GM12865 (cell line): ENCODE measurements at places on chromosomes 1 and 21.

GRCh38 chr1:91397605-91398004 lies 7.0 kb downstream of the HFM1 start:
- DNase-seq, result no peak

DNA sequence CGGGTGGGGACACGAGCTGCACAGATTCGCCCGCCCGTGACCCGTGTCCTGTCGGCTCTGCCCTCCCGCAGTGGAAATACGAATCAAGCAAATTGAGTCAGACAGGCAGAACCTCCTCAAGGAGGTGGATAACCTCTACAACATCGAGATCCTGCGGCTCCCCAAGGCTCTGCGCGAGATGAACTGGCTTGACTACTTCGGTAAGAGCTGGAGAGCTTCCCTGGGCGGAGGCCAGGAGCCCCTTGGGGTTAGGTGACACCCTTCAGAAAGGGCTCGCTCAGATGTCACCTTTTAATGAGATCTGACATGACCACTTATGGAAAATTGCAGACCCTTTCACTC lies 489 bp downstream of the CDCA8 start:
- no peak for DNase-seq

DNA sequence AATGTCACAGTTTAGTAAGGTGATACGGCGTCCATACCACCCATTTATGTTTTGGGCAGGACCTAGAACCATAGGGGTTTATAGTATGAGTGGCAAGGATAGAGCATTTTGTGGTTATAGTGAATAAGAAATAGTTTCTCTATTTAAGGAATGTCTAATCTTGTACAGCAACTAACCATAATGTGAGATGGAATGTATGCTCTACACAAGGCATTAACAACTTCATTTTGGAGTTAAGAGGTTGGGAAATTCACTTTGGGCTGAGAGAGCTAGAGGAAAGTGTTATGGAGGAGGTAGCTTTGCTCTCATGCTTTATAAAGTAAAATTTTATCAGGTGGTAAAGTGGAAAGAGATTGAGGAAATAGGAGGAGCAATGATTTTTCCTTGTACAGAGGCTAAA lies 3.0 kb upstream of the MCL1 start:
- DNase-seq, result no peak

DNA sequence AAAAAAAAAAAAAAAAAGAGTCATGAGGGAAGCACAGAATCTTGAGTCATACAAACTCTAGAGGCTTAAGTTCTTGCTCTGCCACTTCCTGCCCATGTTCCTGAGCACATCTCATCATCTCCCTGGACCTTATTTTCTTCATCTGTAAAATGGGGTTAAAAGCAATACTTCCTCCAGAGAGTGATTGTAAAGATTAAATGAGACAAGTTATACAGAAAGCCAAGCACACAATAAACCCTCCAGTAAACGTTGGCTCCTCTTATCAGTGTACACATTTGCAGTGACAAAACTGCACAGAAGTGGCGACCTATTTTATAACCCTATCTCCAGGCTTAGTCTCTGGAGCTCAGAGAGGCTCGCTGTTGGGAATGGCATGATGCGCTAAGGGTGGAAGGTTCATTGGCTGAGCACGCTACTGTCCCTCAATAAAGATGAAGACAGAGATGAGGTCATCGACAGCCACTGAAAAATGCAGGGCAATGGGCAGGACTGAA lies 82.1 kb downstream of the RRAGC start:
- no peak for DNase-seq

DNA sequence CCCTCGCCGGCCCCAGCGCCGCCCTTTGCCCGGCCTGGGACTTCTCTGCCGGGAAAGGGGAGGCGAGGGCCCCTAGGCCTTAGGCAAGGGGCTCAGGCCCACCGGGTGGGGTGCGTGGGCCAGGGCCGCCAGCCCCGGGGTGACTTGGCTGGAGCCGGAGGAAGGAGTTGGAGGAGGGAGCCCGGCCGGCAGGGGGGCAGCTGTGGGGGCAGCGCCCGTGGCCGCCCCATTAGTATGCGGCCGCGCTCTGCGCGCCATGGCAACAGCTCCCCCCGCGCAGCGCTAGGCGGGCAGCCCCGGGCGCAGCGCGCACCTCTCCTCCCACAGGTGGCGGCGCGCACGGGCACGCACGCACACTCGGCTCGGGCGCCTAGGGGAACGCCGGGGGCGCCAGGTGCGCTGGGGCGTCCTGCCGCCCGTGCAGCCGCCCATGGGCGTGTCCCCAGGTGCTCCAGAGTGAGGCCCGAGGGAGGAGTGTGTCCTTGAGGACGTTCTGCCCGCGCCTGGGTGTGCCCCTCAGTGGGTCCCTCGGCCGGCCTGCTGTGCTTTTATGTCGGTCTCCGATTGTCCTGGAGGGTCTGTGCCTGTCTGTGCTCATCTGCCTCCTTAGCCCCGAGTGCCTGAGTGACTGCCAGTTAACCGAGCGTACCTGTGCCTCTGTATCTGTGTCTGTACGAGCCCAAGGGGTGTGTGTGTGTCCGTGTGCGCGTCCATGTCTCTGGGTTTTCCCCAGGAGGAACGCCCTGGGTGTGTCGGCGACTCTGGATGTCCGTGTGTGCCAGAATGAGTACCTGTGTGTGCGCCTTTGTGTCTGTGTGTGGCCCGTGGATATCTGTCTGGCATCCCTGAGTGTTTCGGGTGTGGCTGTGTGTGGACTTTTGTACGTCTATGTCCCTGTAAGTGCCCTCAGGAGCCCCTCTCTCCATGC lies 38.2 kb upstream of the WASF2 start:
- peak; percentile 36 for DNase-seq

GRCh38 chr1:173294843-173295242 lies 87.7 kb upstream of the TNFSF4 start:
- no peak for DNase-seq

- DNase-seq, result peak; percentile 90
Observed at GRCh38 chr21:25396135-25396711, 211.1 kb downstream of the MRPL39 start.

DNA sequence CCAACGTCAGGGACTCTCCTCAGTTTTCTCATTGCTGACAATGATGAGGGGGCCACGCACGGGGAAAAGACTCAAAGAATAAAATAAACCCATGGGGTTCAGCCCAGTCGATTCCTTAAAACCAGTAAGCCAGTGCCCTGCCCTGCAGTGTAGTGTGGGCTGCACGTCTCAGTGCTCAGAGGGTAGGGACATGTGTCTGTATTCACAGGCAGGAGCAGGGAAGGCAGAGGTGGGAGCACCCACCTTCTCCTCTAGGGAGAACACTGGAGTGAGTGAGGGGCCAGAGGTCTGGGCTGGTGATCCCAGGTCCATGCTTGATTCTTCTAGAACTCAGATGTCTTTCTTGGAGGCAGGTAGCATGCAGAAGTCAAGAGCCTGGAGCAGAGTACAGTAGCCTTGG lies 303.6 kb downstream of the MATN1 start:
- DNase-seq, result no peak

GRCh38 chr1:154445040-154445472 lies 39.9 kb downstream of the IL6R start:
- DNase-seq, result peak; percentile 94

DNA sequence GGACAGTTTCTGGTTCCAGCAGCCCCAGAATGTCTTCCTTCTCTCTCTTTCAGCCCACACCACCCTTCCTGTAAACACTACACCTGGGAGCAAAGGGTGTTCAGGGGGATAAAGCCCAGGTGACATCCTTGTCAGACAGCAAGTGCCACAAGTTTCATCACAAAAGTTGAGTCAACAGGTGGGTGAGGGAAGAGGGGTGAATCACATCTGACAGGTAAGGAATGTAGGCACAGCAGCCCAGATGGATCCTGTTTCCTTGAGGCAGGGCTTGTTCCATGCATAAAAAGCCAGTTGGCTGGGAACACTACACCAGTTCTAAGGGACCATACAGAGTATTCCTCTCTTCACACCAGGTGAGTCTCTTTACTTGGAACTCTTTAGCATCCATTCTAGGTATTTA lies at the start of gene SPRR1B:
SPRR1B (plus strand) TSS at position 309 of the 400 bp plus-strand sequence. CDS start 1,143 bp downstream, outside the sequence.
- DNase-seq, result no peak

GRCh38 chr1:235954306-235955283 lies 87.9 kb upstream of the LYST start:
- DNase-seq, result peak; percentile 94

DNA sequence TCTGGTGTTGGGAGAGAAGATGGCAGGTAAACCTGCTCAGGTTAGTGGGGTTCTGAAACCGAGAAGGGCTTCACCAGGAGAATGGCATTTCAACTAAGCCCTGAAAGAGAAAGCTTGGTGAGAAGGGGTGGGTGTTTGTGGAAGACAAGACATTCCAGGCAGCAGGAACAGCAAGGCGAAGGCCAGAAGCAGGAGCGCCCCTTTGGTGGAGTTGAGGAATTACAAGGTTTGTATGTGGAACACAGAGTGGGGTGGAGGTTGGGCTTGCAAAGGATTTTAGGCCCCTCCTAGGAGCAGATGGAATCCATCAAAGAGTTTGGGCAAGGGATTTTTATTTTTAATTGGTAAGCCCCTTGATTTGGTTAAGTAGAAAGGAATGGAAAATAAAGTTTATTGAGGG lies 24.8 kb upstream of the ELOA start:
- DNase-seq, result peak; percentile 71

- DNase-seq, result no peak
Observed at GRCh38 chr1:27552911-27553420, 51.0 kb downstream of the AHDC1 start.

- DNase-seq, result no peak
Observed at GRCh38 chr21:37704751-37705150, 211.5 kb downstream of the KCNJ6 start.

GRCh38 chr1:209539576-209539975 lies 43.9 kb upstream of the CAMK1G start:
- DNase-seq, result no peak

DNA sequence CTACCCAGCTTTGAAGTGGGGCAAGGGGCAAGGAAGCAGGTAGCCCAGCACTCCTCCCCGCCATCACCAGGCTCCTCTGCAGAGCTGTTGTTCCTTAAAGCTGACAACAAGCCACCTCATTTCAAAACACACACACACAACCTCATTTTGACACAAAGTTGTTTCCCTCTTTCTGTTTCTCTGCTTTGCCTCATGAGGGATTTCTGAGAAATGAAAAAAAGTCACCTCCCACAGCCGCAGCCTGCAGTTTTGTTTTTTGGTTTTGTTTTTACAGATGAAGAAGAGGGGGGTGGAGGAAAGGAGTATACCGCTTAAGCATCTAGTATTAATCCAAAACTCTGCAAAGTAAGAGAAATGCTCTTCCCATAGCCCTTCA lies 12.1 kb downstream of the MCL1 start:
- DNase-seq, result peak; percentile 96

- no peak for DNase-seq
Observed at GRCh38 chr1:185281245-185281644, 35.8 kb downstream of the IVNS1ABP start.

DNA sequence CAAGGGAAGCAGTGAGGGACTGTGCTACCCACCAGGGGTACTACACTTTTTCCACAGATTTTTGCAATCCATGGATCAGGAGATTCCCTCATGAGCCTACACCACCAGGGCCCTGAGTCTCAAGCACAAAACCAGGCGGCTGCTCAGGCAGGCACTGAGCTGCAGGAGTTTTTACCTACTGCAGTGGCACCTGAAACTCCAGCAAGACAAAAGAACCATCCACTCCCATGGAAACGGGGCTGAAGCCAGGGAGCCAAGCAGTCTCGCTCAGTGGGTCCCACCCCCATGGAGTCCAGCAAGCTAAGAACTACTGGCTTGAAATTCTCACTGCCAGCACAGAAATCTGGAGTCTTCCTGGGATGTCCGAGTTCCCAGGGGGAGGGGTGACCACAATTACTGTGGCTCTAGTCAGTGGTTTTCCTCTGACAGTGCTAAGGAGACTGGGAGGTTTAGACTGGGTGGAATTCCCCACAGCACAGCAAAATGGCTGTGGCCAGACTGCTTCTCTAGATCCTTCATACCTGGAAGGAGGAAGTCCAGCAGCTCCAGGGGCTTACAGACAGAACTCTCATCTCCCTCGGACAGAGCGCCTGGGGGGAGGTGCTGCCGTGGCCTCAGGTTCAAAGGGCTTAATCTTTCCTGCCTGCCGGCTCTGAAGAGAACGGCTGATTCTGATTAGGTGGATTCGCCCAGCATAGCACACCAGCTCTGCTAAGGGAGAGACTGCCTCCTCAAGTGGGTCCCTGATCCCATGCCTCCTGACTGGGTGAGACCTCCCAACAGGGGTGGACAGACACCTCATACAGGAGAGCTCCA lies 437.8 kb downstream of the LTN1 start:
- DNase-seq, result no peak

GRCh38 chr1:156599811-156600210 lies 1.5 kb downstream of the GPATCH4 start:
- peak; percentile 67 for DNase-seq
